Fibroblast of skin of abdomen (primary cell): ENCODE measurements at places on chromosomes 4 and X.

- DNase-seq, result no peak
Measured at GRCh38 chrX:104172788-104173187, 6.5 kb downstream of the FAM199X start.

DNA sequence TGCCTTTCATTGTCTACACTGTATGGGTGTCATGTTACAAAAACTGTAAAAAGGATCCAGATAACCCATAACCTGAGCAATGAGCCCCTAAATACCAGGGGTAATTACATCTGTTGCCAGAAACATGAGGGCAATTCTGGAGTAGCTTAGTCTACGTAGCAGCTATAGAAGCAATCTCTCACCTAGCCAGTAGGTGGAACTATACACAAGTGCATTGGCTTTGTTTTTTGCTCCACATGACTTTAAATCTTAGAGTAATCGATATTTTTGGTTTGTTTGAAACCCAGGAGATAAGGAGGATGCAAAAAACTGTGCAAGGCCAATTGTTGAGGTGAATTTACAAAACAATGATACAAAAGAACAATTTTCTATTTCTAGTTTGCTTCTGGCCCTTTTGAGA, 57.5 kb downstream of the GPR82 start:
- peak; percentile 18 for DNase-seq

- DNase-seq, result peak; percentile 33
Measured at GRCh38 chr4:110032603-110033002, 119.9 kb downstream of the EGF start.

DNA sequence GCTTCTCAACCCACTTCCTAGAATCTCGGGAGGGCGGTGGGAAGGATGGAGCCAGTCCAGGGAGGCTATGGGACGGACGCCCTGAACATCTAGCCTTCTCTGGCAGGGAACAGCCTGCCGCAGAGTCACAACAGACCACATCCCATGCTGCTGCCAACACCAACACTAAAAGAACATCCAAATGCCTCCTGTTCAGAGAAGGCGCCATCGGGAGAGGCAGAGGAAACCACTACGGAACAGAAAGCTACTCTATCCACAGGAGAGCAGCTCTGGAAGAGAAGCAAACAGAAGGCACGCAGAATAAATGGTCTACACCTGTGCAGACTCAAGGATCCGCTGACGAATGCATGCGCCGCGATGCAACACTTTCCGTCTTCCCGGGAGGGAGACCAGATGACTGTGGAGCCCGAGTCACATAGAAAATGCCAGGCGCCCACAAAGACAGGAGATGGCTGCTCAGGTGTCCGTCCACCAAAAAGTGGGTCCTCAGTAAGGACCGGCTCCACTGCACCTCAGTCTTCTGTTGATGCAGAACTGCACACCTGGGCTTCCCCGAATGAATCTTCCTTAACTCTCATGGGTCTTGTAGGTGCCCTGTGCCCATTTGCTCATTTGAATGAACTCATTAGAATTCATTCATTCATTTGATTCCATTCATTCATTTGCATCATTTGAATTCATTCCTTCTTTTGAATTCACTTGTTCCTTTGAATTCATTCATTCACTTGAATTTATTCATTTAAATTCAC, 217.5 kb downstream of the DHRSX start:
- DNase-seq, result no peak

DNA sequence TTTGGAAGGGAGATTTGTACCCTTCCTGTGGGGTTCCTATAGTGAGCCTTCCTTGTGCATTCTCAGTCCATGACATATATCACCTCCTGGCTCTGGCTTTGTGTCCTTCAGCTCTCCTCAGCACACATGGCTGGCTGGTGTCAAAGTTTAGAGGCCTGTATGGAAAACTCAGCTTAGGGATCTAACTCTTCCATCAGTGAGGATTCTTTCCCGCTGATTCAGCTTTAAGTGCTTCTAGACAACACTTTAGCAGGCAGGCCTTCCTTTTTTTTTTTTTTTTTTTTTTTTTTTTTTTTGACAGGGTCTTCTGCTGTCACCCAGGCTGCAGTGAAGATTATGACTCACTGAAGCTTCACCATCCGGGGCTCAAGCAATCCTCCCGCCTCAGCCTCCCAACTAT, 84.2 kb downstream of the NPNT start:
- peak; percentile 45 for DNase-seq

- DNase-seq, result no peak
Measured at GRCh38 chrX:124910611-124911010, 409.1 kb upstream of the TEX13C start.

GRCh38 chr4:146834263-146835034, 111.2 kb downstream of the TTC29 start:
- DNase-seq, result no peak

GRCh38 chrX:97594646-97595224, 711.0 kb downstream of the RPA4 start:
- DNase-seq, result no peak

- no peak for DNase-seq
Measured at GRCh38 chr4:117692538-117692937, 341.7 kb upstream of the NDST3 start.

- no peak for DNase-seq
Measured at GRCh38 chr4:5703831-5704230, 4.5 kb downstream of the EVC2 start.

DNA sequence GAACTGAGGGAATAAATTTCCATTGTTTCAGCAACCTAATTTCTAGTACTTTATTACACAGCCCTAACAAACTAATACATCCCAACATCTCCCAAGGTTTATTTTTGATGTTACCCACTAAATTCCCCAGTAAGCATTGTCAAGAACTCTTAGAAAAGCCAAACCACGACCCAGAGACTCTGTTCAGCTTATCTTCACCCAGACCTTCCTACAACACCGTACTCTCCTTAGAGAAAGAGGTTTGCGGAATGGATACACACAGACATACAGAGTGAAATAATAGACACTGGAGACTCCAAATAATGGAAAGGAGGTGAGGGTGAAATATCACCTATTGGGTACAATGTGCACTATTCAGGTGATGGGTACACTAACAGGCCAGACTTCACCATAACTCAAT, 75.6 kb downstream of the LRBA start:
- no peak for DNase-seq

DNA sequence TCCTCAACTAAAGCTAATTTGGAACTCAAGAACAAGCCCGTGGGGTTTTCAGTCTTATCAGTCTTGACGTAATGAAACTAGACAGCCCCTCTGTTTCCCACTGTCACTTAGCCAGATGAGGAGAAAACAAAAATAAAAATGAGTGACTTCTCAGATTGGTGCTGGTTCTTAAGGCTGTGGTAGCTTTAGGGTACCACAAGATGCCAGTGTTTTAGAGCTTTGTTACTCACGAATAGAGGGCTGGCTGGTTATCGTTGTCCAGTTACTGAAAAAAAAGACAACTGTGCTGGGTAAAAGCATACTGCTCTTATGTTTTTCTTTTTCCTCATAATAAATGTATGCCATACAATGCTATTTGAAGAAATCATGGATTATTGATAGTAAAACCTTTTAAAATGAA, 796.7 kb downstream of the RAPGEF2 start:
- no peak for DNase-seq

DNA sequence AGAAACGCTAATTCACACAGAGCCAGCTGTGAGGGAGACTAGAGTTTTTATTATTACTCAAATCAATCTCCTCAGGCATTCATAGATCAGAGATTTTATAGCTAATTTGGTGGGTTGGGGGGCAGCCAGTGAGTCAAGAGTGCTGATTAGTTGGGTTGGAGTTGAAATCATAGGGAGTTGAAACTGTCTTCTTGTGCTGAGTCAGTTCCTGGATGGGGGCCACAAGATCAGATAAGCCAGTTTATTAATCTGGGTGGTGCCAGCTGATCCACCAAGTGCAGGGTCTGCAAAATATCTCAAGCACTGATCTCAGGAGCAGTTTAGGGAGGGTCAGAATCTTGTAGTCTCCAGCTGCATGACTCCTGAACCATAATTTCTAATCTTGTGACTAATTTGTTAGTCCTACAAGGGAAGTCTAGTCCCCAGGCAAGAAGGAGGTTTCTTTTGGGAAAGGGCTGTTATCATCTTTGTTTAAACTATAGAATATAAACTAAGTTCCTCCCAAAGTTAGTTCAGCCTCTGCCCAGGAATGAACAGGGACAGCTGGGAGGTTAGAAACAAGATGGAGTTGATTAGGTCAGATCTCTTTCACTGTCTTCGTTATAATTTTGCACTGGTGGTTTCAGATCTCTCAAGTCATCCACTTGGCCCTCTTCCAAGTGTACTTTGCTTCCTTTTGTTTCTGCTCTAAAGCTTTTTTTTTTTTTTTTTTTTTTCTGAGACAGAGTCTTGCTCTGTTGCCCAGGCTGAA, 5.4 kb upstream of the NAA11 start:
- peak; percentile 38 for DNase-seq

DNA sequence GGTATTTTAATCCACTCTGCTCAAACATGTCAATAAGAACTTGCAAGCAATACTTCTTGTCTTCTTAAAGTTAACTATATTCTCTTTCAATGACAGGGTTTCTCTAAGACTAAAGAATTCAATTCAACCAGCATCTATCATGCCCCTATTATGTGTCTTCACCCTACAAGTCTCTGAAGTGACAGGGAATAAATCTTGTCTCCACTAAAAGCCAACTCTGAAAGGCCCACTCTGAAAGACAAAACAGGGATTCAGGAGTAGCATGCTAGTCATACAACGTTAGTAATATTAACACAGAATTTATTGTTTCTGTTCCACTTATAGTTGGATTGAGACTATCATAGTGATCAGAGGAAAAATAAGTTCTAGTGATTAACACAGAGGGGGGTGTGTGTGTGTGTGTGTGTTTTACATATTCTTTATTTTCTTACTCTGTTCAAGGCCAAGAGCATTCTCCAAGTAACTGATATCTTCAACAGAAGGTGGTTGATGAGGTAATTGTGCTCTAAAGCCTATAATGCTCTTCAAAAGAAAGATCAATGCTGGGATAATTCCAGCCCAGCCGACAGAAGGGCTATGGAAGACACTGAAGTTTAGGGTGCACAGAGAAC, 122.4 kb upstream of the DCLK2 start:
- DNase-seq, result no peak
